Sciatic nerve (tissue), 2 donors: ENCODE measurements at places on chromosomes 11 and 22.

DNA sequence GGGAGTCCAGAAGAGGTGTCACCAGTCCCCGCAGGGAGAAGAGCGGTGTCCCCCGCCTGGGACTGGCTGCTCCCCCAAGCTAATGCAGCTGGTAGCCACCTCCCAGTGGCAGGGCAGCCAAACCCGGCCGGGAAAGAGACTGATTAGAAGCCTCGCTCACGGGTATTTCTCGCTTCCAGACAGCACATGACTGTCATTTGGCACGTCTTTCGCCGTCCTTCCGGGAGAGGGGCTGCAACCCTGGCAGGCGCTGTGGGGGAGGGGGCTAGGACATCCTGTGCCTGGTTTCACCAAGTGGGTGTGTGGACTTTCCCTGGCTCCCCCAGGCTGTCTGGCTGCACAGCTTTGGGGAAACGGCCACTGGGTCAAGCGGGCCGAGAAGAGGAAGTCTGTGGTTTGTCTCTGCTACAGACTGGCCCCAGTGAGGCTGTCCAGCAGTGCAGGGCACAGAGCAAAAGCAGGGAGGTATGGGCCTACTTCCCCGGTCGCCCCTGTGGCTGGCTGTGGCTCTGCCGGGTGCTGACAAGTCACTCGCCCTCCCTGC lies 3.8 kb downstream of the CD81 start:
- peak; percentile 84 for DNase-seq

DNA sequence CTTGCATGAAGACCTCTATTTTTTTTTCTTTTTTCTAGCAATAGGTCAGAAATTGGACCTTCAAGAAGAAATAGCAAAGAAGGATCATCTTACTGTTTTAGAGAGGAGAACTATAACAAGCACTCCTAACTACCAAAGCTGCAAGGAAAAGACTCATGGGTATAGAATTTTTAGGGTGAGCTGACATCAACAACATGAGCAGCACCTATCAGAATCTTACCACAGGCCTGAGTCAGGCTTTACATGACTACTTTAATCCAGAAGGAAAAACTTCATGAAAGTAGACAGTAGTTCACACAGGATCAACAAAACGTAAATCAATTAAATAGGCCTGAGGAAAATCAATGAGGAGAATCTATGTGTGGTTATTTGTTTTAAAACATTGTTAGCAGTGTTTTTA lies 130.5 kb downstream of the FAM76B start:
- no peak for DNase-seq

- DNase-seq, result peak; percentile 53
Observed at GRCh38 chr11:2746401-2747247, 46.8 kb upstream of the KCNQ1OT1 start.

- DNase-seq, result no peak
Observed at GRCh38 chr11:88594274-88594950, 256.9 kb upstream of the CTSC start.

DNA sequence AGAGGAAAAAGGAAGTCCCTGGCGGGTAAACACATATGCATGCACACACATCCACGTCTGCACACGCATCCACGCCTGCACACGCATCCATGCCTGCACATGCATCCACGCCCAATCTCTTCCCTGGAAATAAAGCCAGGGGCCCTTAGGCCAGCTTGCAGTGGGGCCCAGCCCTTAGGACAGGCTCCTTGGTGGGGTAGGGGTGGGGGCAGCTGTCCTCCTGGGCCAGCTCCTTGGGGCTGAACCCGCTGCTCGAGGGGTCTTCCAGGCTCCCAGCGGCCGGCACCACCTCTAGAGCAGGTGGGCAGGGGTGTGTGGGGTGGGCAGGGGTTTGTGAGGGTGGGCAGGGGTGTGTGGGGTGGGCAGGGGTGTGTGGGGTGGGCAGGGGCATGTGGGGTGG lies 1.9 kb downstream of the C11orf21 start:
- DNase-seq, result no peak

- DNase-seq, result no peak
Observed at GRCh38 chr22:38859581-38860282, 12.3 kb downstream of the CBX6 start.
